ENCODE measurements at places on chromosomes 2 and 18.
A peak's percentile ranks its signal among the peaks of the same experiment; 100 is the strongest.

DNA sequence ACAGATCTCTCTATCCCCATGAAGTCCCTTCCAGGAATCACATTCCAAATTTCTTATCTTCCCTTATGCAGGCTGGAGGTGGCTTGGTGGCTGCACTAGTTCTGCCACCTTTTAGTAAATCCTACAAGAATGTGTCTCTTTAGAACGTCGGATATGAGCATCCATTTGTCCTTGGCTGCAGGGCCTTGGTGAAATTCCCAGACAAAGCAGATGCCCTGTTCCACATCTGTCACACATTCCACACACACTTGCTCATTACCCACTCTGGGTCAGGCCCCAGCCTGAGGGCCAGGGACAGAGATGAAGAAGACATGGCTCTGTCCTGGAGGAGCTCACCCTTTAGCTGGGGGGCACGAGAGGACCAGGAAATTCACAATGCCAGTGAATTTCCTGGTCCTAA lies 31.2 kb upstream of the GPR17 start:
- peak; percentile 5 for DNase-seq

GRCh38 chr2:14960686-14961324 lies 328.3 kb downstream of the LRATD1 start:
- DNase-seq, result peak; percentile 23

DNA sequence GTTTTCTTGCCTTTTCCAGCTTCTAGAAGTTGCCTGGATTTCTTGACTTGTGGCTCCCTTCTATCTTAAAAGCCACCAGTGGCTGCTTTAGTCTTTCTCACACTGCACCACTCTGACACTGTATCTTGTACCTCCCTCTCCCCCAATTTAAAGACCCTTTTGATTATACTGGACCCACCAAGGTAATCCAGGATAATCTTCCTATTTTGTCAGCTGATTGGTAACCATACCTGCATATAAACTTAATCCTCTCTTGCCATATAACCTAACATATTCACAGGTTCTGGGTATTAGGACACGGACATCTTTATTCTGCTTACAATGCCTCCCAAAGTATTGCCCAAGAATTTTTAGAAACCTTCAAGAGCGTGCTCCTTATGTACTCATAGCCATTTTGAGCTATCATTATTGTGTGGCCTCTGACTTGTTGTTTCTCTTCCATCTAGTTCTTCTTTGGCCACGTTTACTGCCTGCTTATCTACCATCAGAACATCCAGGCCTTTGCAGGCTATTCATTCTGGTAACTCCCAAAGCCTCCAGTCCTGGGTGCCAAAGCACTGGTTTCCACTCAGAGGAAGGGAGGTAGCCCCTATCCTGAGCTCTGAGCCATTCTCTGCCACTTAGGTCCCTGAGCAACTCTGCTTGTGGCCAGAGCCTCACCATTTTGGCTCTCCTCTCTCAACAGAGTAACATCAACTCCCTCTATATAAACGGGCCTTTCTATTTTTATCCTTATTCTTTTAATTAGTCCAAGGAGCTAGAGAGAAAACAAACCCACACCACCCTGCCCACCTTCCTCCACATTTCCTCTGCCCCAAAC lies 70.8 kb downstream of the MYO3B start:
- DNase-seq, result no peak

- peak; percentile 17 for DNase-seq
Measured at GRCh38 chr2:166032361-166032760, 78.8 kb upstream of the TTC21B start.
